ENCODE measurements at places on chromosomes 12 and 14.

GRCh38 chr14:104031384-104031783 is 54.1 kb upstream of the ASPG start:
- no peak for DNase-seq

GRCh38 chr12:108734200-108734906 is 3.0 kb upstream of the CORO1C start:
- peak; percentile 81 for DNase-seq

GRCh38 chr14:81269100-81269978 is 48.6 kb upstream of the GTF2A1 start:
- DNase-seq = peak; percentile 87

DNA sequence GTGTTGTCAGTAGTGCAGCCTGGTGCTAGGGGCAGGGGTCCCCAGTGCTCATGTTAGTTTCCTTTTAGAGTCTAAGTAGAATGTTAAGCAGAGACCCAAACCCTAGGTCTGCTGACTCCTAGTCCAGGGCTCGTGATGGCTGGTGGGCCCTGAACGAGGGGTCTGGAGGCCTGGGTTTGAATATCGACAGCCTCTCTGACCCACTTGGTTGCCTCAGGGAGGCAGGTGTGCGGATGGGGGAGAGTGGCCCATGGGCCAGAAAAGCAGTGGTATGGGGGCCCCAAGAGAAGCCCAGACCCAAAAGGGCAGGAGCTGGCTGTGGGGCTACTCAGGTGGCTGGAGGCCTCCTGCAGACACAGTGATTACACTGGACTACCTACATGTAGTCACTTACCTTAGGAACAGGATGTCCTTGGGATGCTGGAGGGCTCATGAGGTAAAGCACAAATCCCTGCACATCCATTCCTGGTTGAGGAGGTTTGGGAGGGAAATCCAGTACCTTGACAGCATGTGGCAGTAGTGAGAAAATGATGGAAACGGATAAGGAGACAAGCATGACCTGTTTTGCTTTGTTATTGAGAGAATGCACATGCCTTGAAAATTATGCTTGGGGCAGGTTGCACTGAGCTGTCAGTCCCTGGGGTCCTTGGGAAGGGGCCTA is 1.7 kb upstream of the SLC25A29 start:
- no peak for DNase-seq

DNA sequence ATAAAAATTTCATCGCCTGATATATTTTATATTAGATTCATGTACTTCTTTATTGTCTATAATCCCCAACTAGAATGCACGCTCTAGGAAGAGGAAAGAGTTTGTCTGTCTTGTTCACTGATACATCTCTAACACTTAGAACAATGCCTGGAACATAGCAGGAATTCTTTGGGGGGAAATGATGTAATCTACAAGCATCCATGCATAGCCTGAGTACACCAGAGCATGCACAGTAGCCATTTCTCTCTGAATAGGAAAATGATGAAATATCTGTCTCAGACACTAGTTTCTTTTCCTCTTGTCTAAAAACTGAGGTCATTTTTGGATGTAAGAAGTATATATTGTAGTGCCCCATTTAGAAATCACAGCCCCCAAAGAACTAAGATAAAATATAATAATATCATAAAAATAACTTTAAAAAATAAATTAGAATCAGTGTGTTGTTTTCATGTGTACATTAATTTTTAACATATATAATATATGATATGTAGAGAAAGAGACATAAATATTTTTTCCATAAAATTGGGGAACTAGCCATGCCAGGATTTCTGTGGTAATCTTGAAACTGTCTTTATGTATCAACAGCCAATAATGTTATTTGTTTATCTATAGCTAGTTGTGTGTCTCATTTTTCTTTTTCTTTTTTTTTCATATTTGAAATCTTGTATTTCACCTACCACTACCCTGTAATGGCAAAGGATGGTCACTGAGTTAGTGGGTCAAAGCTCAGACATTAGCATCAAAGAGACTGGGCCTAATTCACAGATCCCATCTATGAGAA is 155.6 kb upstream of the TMCC3 start:
- DNase-seq = peak; percentile 5

DNA sequence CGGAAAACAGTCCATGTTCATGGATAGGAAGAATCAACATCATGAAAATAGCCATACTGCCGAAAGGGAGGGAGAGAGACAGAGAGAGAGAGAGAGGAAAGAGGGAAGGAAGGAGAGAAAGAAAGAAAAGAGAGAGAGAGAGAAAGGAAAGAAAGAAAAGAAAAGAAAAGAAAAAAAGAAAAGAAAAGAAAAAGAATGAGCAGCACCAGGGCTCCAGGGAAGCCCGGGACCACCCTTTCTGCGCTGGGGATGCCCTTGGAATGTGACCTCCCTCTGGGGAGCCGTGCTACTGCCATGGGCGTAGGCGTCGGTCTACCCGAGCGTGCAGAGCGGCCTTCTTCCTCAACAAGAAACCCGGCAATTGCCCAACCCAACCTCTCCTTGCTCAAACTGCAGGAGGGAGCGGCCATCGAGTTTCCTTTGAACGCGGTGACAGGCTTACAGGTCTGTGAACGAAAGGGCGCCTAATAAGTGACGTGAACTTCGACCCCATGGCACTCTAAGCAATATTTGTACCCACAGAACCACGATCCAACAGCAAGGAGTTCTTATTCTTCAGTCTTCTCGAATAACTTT is 16.9 kb downstream of the OR6S1 start:
- peak; percentile 96 for DNase-seq

DNA sequence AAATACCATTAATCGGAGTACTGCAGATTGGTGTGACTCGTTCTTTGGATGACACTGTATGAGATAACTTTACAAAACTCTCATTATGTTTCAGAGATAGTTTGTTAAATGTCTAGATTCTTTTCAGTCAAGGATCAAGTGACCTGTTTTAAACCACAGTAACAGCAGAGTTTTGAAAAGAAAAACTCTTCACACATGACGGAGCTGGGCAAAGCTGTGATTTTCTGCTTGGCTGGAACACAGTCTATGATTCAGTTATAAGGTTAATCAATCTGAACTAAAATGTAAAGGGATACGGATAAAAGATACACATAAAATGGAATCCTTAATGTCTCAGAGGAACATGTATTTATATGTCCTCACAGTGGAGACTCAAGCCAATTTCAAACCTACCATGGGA is 573.2 kb downstream of the PRKD1 start:
- no peak for DNase-seq

- DNase-seq = no peak
Observed at GRCh38 chr12:111033281-111034082, 113.1 kb upstream of the MYL2 start.

Measured in inflammatory macrophage (primary cell).